NCI-H2171 (cell line): ENCODE measurements at places on chromosomes 1 and 21.

DNA sequence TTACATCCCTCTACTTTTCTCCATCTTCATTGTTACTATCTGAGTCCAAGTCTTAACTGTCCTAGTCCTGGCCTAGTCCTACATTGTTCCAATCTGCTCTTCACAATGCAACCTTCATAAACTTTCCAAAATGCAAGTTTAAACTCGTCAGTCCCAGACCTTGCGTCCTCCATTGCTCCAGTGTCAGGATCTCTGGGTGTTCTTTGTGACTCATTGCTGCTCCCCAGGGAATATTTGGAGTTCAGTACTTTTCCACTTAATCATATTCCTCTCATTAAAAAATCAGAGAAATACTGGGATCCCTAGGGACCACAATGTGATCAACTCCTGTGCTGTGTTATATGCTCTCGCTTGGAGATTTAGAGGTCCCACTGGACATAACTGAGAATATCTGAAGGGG lies 18.0 kb upstream of the KPRP start:
- no peak for DNase-seq

DNA sequence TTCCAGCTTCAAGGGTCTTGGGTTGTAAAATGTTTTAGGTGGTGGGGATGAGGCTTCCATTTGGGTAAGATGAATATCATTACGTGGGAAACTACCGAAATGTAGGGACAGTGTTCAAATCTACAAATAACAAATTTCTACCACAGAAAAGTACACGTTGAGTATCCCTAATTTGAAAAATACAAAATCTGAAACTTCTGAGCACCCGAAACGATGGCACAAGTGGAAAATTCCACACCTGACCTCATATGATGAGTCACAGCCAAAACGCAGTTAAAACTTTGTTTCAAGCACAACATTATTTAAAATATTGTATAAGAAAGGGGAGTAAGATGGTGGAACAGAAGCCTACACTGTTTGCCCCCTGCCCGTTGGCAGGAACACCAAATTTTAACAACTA lies 8.8 kb upstream of the HENMT1 start:
- DNase-seq = no peak

- DNase-seq = no peak
Measured at GRCh38 chr1:218344814-218345672, at the start of gene TGFB2. Gene TGFB2, plus strand, starts transcription at chr1:218345336. Its CDS starts 1,366 bp downstream, at chr1:218346702.

- no peak for DNase-seq
Measured at GRCh38 chr1:231049121-231049979, 9.3 kb upstream of the FAM89A start.

GRCh38 chr1:58802640-58803399 lies 19.0 kb upstream of the JUN start:
- no peak for DNase-seq

GRCh38 chr1:209783386-209783785 lies 973 bp downstream of the C1orf74 start:
- no peak for DNase-seq

DNA sequence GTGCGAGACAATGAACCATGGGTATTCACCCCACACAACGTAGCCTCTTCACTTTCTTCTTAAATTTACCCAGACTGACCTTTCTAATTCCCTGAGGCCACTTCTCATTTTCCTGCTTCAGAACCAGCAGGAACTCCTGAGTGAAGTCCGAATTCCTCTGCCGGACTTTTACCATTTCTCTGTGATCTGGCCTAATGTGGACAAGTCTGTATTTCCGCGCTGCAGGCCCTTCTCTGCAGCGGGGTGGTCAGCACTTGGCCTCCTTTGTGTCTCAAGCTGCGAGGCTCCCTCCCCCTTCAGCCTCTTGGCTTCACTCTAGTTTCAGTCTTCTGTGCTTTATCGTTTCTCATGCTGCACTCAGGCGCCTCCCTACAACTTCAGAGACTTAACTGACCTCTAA lies 9.4 kb upstream of the CTBS start:
- no peak for DNase-seq

GRCh38 chr1:1975535-1975934 lies 28.1 kb downstream of the CFAP74 start:
- no peak for DNase-seq

- DNase-seq = no peak
Measured at GRCh38 chr1:175237389-175237788, 44.8 kb upstream of the KIAA0040 start.

DNA sequence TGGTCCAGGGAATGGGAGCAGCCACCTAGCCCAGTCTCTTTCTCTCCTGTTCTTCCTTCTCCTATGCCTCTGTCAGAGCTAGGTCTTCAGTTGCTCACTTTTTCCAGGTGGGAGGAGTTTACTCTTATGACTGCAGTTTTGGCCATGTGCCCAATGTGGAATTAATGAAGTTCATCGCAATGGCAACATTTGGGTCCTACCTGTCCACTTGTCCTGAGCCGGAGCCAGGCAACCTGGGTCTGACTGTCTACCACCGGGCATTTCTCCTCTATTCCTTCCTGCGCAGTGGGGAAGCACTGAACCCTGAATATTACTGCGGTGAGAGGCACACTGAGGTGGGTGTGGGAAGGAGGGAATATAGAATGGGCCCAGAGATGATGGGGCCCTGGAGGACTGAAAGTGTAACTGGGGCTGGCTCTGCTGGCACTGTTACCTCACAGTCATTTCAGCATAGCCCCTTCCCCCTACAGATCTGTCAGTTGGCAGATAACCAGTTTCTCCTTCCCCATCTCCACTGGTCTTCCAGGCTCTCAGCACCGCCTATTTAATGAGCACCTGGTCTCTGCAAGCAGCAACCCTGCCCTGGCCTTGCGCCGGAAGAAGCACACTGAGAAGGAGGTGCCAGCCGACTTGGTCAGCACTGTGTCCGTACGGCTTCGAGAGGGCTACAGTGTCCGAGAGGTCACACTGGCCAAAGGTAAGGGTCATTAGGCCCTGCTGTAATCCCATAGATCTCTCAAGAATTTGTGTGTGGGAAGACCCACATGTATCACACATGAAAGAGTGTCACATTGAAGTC lies 30.1 kb downstream of the SZT2 start:
- DNase-seq = no peak

GRCh38 chr21:43322805-43323204 lies 104.1 kb downstream of the SIK1 start:
- no peak for DNase-seq
